ENCODE measurements at places on chromosomes 2 and 18. TPM values are rescaled to one million over a fixed set of nuclear protein-coding genes. Genes with fewer than 3 reads are reported as not detected.

GRCh38 chr2:95113464-95113863, 8.1 kb downstream of the MRPS5 start:
- ATAC-seq, result no peak

- ATAC-seq, result no peak
Measured at GRCh38 chr2:203646961-203647360, 59.5 kb upstream of the CD28 start.

DNA sequence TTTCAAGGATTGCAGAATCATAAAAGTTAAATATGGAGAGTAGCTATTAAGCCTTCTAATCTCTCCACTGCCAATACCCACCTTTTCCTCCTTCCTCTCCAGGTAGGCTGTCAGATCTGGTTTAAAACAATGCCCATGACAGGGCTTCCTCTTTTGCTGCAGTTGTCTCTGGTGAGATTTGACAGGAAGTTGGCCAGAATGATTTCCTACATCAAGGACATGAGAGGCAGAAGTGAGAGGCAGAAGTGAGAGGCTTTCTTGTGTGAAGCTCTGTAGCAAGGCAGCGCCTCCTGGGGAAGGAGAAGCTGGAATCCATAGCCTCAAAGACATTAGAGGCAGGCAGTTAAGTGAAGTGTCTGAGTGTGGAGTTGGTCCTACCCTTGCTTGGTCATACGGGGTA, 385.7 kb downstream of the HRH4 start:
- no peak for ATAC-seq

GRCh38 chr18:79921984-79922965, 29.2 kb downstream of the SLC66A2 start:
- no peak for ATAC-seq

DNA sequence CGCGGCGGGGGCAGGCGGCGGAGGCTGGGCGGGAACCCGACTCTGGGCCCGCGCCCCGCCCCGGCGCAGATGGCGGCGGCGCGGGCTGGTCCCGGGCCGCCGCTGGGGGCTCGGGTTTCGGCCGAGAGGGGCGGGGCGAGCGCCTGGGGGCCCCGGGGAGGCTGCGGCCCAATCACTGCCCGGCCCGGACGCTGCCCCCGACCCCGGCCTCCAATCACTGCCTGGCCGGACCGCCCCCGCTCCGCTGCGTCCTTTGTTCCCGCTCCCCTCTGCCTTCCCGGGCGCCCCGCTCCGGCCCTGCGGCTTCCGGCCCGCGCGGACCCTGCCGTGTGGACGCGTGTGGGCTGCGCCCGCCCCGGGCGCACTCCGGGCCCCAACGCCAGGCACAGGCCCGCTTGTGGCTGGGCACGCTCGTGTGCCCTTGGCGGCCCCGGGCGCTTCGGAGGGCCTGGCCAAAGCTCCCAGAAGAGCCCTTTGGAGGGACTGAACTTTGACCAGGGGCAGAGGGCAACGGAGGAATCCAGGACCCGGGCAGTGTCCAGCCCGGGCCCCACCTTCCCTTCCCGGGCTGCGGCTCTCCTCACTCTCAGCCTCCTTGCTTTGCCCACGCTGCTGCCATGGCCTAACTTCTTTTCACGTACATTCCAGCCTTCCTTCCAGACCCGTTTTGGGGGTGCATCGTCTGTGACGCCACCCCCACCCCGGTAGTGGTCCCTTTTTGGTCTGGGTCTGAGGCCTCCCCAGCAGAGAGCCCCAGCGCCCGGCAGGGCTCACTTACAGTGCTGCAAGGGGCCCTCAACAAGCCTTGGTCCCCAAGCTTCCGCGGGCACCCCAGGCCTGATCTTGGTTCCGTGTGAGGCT, 27.1 kb upstream of the PTMA start:
- peak; percentile 96 for ATAC-seq

DNA sequence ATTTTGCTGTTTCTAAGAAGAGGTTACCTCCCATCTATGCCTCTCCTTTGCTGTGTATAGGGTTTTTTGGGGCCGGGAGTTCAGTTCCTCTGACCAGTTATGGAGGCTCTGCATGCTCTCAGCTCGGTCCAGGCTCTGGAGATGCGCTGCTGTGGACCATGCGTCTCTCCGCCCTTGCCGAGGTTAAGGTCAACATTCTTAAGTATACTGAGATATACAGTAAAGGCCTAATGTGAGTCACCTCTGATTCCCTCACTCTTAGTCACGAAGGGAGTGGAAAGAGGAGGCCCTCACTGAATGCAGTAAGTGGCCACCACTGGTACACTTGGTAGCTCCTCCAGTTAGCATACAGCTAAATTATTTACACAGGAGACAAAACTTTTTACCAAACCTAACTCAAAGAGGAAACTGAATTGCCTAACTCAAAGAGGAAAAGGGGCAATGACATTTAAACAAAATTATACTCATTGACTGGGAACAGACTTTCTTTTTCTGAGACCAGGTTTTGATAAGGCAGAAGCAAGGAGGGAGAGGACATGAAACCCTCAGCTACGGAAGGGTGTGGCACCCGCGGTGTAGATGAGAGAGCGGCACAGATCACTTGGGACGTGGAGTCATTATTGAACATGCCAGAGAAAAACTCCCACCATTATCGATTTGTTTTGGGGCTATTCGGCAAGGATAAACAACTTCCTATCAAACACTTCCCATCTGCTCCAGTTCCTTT, 98.7 kb downstream of the COPS8 start:
- ATAC-seq, result no peak

Gene PID1
- 48.7 TPM for total RNA-seq
